ENCODE measurements at places on chromosomes 2 and 18.
A peak's percentile ranks its signal among the peaks of the same experiment; 100 is the strongest.

DNA sequence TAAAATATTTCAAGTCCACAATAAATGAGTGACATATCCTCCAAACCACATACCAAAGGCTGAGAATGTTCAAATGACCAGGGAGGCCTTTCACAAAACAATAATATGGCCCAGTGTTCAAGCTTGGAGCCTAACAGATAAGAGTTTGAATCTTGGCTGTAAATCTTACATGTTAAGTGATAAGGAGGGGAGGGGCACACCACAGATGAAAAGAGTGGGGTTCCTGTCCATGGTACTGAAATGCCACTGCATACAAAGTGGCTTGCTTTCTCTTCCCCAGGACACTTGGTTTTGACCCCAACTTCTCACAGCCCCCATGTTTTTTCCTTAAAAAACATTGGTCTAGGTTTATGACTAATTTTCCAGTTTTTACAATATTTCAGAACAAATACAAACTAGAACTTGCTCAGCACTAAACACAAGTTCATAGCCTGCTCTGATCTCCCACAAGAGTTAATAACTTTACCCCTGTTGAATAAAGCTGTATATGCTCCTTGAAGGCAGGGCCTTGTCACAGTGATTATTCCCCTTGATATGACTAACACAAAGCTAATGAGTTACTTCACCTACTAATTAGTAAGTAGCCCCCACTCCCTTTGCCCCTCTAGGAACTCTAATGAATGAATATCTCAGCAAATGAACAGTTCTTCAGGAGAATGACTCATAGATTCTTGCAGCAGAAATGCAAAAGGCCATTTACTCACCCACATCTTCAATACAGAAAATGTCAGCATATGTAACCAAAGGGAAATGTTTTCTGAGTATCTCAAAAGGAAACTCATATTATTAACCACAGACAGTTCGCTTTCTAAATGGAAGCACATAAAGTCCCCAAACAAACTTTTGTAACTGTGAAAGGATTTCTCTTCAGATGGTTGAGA lies 142.2 kb downstream of the SATB2 start:
- no peak for DNase-seq

DNA sequence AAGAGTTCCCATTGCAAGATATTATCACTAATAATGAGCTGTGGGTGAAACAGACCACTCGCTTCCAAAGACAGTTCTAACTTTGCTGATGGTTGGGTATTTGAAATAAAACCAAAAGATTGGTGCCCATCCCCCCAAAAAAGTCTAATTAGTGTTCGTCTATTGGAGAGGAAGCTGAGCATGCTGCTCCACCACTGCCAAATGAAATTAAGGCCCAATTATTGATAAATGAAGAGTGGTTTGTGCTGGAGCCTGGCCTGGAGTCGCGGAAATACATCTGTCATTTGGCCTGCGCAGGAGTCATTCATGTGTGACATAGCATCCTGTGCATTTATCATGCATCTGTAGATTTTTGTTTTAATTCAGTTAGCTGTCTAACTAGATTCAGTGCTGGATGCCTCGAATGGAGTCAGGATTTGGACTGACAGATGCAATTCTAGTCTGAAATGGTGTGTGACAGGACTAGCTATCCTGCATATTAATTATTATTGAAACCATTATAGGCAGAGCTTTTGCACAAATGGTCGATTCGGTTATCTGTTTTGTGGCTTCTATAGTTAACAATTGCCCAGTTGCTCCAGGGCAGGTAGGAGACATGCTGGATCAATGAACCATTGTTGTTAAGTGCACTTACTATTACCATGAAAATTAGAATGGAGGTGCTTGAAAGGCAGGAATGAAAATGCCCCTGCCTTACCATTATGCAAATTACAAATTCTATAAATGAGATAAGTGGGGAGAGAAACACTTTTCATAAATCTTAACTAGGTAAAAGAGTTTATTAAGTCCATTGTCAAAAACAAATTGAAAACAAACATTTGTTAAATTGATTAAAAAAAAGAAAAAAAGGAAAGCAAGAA lies 450.4 kb upstream of the TCF4 start:
- peak; percentile 46 for DNase-seq

DNA sequence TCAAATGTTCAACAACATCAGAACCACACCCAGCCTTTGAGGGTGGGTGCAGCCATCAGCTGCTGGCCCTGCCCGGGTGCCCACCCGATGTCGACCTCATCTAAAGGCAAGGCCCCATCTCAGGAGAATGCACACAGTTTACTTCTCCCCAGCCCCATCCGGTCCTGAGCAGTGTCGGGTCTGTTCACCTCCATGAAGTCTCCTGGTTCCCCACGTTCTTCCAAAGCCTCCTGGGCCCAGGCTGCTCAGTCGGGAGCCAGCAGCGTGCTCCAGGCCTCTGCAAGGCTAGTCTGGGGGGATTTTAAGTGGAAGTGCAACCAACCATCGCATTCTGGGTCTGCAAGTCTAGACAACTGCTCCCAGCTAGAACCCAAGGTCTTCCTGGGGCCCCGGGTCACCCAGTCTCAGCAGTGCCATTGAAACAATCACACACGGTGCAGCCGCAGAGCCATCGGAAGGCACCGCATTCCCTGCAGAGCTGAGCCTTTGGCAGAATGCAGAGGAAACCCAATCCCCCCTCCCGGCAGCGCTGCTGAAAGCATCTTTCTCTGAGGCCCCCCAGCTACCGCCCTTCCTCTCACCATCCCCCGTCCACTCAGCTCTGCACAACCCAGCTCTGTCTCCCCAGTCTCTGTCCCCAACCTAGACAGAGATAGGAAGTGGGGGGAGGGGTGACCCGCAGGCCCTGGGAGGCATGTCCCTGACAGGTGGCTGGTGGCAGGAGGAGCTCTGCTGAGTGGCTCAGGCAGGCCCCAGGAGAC lies 8.5 kb downstream of the ESPNL start:
- no peak for DNase-seq

DNA sequence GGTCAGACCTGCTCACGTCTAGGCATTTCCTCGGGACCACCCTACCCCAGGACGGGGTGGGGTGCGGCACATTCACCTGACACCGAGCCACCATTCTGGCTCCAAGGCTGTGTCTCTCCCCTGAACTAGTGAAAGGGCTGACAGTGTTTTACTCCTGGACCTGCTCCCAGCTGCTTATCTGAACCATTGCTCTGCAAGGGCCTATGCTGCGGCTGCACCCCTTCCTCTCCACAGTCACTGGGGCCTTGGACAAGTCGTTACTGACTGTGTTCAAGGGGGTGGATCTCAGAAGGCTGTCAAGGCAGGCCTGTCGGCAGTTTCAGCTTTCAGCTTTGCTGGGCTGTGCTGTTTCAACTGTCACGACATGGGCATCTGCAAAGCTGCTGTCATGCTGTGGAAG lies 11.7 kb downstream of the CREG2 start:
- no peak for DNase-seq

- DNase-seq = no peak
Observed at GRCh38 chr2:232634206-232635150, 1.1 kb downstream of the EFHD1 start.

- no peak for DNase-seq
Observed at GRCh38 chr2:156181208-156181607, 151.3 kb downstream of the NR4A2 start.

DNA sequence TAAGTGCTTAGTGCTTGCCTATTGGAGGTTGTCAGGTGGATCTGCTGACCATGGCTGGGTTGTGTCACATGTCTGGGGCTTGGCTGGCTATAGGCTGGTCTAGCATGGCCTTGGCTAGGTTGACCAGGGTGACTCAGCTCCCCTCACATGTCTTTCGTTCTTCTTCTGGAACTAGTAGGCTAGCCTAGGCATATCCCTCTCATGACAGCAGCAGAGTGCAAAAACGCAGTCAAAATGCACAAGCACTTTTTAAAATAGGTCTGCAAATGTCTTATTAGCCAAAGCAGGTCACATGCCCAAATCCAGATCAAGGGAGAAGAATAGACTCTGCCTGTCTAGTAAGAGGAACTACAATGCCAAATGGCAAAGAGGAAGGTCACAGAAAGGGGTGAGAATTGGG lies 179.7 kb upstream of the ACVR2A start:
- no peak for DNase-seq

GRCh38 chr2:200593905-200594304 lies 8.1 kb downstream of the AOX1 start:
- DNase-seq = no peak

DNA sequence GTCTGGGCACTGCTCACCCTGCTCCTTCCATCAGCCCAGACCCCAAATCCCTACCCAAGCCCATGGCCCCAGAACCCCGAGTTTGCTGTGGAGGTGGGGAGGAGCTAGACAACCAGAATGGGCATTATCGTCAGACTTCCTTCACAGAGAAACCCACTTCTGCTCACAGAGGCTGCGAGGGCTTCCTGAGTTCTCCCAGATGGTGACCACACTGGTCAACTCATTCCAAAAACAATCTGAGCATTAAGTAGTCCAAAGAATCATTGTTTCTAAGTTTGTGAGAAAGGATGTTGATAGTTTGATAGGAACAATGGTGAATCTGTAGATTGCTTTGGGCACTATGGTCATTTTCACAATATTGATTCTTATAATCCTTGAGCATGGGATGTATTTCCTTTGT lies 60.2 kb downstream of the LRRC30 start:
- DNase-seq = no peak

GRCh38 chr2:126383800-126384199 lies 272.2 kb upstream of the GYPC start:
- no peak for DNase-seq

DNA sequence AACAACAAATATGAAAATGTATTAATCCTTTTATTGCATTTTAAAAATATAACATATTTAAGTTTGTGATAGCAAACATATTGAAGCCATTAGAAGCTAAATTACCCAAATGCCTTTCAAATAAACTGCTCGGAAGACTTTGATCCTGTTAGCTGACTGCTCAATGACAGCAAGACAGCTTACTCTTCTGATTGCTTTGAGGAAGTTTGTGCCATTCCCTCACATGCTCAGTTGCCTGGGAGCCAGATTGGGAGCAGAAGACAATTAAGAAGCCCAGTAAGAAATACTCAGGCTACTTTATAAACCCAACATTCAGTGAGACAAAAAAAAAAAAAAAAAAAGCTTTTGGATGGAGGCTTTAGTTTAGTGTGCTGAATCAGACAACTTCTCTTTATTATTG lies 407.1 kb upstream of the SOX11 start:
- no peak for DNase-seq

DNA sequence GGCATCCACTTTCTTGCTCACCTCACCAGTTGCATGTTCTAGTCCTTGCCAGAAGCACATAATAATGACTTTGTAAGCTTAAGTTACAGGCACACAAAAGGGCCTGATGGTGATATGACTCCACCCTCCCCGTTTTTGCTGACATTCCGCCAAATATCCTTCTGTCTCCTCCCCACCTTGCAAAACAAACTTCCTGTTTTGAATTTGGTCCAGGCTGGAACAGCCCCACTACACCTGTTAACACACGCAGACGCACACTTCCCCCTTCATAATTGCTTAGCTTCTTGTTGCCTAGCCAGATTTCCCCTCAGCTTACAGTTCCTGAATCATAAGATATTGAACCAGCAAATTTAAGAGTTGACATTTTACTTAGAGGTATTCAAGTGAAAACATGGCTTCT lies at the start of gene MGAT5:
Gene MGAT5, plus strand, starts transcription at position 269 of the 400 bp plus-strand sequence. CDS start 332 bp downstream, outside the sequence.
- peak; percentile 74 for DNase-seq

GRCh38 chr2:128449226-128450061 lies 130.8 kb upstream of the HS6ST1 start:
- DNase-seq = no peak

DNA sequence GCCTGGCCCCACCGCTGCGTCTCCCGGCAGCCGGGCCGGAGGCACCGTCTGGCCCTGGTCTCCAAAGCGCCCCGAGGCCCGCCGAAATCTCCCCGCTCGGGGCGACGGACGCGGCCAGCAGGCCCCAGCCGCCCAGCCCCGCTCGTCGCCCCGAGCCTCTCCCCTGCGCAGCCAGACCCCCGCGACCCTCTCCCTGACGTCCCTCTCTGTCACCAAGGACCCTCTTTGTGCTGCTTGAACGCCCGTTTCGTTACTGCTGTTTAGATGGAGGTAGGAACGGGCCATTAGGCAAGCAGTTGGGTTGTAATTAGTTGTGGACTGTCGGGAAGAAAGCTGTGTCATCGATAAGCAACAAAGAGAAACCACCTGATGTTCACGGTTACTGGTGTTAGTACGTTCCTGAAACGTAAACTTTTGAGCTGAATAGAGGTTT lies 686 bp downstream of the UBXN4 start:
- no peak for DNase-seq

DNA sequence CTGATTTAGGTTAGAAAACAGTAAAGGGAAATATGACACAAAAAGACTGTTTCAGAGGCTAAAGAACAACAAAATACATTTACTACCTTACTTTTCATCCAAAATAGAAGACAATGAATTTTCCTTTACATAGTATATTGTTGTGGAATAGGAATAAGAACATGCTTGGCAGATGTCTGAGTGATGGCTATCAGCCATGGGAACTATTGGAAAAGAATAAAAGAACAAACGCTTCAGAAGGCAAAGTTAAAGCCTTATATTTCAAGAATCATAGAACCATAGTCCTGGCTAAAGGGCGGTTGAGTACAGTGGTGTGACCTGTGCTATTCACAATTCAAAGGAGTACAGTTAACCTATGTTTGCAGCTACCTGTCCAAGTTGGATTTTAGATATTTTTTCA lies 73.9 kb upstream of the NRXN1 start:
- no peak for DNase-seq

DNA sequence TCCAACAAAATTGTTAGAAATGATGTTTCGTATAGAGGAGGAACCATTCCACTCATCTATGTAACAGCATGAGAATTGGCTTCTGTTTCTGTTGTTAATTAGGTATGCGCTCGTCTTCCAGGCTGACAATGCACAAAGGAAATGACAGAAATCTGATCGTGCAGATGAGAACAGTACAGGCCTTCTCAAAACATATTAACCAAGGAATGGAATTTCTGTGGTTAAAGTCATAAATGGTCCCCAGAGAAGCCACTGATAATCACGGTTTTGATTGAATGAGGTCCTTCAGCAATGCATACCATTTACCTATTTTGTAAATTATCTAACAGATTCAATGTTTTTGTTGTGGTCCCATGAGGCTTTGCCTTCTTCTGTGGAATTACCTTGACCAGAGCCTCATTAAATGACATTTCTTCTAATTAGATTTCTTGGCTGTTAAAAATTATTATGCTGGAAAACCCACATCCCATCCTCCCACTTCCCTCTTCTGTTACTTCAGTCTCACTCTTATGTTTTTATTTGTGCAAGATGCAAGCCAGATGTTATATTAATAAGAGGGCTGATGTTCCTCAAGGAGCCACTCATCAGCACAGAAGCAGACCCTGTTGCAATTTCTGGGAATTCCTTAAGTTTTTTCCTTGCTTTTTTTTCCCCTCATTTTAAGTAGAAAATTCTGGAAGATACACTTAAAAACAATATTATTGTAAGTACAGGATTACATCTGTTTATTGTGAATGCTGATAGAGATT lies 395.8 kb downstream of the PID1 start:
- DNase-seq = no peak

Data from NCI-H1436 treated with DMSO at 0.1 percent for 48 hours (cell line).